ENCODE measurements at places on chromosomes 2 and 18.
A peak's percentile ranks its signal among the peaks of the same experiment; 100 is the strongest.

GRCh38 chr2:203404996-203405395, 76.8 kb downstream of the ABI2 start:
- DNase-seq, result no peak

DNA sequence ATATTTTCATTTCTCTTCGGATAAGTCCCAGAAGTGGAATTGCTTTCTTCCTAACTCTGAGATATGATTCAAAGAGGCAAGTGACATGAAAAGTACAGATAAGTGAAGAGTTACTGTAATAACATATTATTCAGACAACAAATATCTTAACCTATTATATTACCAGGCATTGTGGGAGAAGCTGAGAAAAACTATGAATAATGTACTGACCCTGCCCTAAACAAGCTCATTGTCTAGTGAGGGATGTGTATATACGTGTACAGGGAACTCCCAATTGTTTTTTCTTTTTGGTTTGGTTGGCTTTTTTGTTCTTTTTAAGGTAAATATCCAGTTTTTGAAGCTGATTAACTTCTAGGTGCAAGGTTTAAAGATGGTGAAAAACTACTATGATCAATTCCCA, 26.5 kb downstream of the NCKAP1 start:
- DNase-seq, result no peak

DNA sequence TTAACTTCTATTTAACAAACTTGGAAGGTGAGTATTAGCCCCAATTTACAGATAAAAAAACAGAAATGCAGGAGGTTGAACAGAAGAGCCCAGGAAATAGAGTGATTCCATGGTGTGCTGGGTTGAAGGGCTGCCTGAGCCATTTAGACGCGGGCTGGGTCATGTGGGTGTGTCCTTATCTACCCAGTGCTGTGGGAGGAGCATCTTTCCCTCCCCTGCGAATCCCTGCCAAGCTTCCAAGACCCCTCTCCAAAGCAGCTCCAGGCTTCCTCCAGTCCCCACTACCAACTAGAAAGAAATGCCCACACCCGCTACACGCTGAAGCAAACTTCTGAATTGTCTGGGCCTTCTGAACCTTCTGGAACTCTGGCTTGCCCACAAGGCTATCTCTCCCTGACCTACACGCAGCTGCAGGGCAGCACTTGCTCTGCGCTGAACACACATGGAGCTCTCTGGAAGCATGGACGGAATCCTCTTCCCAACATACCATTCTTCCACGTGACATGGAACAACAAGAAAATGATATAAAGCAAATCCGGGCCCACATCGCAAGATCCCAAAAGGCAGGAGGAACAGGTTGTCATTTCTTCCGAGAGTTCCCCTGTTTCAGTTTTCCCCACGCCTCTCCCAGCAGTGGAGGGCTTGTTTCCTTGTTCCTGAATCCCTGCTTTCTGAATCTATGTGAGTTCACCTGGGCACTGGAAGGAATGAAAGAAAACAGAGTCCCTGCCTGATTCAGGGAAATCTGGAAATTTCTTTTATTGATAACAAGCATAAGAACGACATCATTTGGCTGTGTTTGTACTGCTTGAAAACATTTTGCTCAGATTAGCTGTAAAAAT, 562.7 kb upstream of the ID2 start:
- DNase-seq, result no peak

DNA sequence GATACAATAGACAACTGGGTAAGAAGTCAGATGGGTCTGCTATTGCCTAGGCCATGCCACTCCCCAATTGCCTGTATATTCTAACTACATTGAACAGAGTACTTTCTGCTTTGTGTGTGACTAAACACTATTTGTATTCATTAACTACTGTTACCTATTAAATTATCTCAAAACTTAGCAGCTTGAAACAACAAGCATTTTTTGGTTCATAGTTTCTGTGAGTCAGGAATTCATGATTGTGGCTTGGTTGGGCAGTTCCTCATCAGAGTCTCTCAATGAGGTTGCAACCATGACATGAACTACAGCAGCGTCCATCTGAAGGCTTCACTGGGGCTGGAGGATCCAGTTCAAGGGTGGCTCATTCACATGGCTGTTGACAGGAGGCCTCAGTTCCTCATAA, 205.7 kb downstream of the EN1 start:
- DNase-seq, result no peak

DNA sequence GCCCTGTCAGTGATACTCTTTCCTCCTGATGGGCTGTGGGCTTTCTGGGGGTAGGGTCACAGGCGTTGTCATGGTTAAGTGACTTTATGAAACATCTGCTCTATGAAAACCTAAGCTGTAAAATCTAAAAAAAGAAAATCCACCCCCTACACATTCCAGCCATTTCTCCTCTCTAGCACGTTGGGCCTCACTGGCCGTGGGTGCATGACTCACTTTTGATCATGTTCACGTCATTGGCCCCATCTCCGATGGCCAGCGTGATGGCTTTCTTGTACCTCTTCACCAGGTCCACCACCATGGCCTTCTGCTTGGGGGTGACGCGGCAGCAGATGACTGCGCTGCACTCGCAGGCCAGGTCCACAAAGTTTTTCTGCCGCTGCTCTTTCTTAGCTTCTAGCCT, 39.3 kb upstream of the NARS1 start:
- DNase-seq, result no peak

DNA sequence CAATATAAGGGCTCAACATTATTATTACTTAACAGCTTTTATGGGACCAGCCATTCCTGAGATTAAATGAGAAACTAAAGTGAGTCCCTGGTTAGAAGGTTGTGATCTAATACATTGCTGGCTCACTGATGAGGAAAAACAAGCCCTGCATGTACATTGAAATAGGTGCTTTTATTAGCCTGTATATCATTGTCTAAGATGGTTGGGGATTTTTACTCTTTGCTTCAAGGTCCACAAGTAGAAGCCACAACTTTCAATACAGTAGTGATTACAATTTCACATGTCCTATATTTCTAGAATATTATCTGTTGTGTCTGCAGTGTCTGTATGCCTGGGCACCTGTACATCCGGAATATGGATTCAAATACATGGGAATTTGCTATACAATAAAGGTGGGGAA, 104.1 kb upstream of the FZD5 start:
- no peak for DNase-seq

GRCh38 chr2:140473851-140474250, 1657.0 kb downstream of the LRP1B start:
- no peak for DNase-seq

DNA sequence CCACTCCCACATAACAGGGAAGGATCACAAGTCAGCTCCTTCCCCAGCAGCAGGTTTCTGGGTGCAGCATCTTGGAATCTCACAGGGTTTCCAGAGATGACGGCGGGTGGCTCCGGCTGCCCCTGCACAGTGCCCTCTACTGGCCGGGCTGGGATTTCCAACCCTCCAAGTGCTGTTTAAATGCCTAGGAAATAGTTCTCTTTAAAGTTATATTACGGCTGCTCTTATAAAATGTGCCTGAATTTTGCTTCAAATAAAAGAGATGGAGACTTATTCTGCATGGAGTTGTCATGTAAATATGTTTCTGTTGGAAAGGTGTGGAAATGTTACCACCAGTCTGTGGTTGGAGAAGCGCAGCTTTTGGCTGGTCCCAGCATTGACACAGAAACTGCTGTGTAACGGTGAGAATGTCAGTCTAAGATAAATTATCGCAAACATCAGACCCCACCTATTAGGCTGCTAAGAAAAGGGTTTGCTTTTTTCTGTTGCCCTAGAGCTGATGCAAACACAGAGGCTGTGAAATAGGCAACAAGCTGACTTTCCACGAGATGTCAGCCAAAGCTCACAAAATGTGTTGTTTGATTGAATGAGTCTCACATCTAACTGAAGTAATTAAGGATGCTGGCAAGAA, 3.3 kb upstream of the HJURP start:
- DNase-seq, result no peak

- DNase-seq, result no peak
Observed at GRCh38 chr2:104415284-104415683, 438.6 kb upstream of the POU3F3 start.

DNA sequence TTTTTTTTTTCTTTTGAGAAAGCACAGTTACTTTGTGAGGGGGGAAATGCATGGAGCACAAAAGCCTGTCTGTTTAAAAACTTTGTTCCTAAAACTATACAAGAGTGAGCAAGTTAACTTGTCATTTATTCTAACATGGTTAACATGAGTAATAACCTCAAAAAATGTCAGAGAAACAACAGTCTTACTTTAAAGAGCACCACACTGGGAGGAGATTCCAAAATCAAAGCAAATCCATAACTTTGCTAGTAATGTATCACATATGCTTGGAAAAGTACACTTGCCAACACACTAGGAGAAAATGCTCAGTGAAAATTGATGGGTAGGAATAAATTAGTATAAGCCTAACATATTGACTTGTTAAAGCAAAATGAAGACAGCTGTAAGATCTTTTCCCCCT, 157.1 kb downstream of the PRPF40A start:
- peak; percentile 72 for DNase-seq

DNA sequence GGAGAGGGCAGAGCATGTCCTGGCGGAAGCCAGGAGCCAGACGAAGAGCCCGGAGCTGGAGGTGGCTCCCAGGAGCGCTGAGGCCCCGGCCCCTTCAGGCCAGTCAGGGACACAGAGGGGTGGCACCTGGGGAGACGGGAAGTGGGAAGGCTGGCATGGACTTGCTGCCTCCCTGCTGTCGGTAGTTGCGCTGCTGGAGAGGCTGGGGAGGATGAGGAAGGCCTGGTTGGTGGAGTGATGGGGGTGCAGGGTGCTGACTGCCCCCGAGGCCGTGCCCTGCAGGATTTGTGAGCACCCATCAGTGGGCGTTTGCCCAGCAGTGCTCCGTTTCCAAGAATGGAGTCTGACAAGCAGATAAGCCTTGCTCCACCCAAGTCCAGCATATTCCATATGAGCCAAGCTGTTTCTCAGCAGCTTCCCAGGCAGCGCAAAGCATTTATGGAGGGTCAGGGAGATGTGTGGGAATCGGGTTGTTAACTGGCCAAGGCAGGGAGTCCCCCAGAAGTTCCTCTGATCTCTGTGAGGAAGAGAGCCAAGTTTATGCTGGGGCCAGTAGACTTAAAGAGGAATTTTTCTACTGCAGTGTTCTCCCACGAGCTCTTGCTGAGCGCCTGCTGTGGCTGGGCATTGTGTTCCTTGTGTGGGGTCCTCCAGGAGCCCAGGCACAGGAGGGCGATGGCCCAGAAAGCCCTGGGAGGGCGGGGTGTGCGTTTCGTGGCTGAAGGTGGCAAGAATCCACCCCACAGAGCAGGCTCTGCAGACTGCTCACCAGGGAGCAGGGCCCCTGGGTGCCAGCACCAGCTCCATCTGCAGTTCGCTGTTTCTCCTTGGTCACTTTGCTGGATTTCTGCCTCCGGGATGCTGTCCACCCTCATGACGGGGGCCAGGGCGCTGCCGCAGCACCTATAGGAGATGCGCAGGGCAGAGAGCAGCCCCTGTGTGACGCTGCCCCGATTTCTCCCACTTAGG, 250.2 kb downstream of the ALPK2 start:
- no peak for DNase-seq

GRCh38 chr2:201972621-201973255, 60.9 kb upstream of the FZD7 start:
- no peak for DNase-seq

DNA sequence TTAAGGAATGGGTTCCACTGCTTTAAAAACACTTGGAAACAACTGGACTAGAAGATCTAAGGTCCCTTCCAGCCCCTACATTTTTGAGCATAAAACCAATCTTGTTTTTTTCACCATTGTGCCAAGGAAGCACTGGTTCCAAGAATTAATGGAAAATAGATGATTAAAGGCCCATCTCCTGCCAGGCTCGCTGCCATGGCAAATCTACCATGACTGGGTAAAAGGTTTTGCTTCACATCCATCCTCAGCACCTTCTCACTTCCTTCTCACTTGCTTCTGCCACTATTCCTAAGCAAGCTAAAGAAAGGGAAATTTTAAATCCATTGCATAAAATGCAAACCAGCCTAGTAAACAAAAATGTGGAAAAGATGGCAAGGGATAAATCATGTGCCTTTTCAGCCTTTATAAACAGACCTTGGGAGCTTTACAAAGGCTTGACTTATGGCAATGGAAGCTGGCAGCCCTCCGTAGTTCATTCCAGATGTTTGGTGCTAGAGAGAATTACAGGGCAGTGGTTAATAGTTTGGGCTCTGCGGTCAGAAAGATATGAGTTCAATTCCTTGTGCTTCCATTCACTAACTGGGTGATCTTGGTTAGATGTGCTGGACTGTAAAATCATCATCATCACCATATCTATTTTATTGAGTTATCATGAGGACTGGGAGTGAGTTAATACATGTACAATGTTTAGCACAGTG, 27.0 kb upstream of the ST3GAL5 start:
- DNase-seq, result no peak

GRCh38 chr2:143530758-143531157, 401.5 kb downstream of the ARHGAP15 start:
- DNase-seq, result no peak

- DNase-seq, result no peak
Observed at GRCh38 chr2:225173909-225174308, 131.6 kb upstream of the DOCK10 start.

GRCh38 chr2:219298759-219299371, 10.3 kb downstream of the PTPRN start:
- DNase-seq, result no peak

- no peak for DNase-seq
Observed at GRCh38 chr2:134411279-134411827, 157.5 kb downstream of the MGAT5 start.

DNA sequence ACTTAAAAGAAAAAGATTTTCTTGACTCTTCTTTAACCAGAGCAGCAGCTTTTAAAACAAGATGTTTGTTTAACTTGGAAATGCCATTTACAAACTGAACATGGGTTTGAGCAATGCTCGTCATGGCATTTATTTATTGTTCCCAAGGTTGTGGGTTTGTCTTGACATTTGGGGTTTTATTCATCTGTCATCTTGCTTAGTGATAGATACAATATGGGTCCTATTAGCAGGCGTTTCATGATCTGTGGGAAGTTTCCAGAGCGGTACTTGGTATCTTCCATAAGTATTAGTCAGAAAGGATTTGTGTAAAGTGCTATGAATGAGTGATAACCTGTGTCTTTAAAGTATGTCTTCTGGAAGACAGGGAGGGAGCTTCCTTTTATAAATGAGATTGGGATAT, 29.9 kb upstream of the MGAT5 start:
- DNase-seq, result no peak

DNA sequence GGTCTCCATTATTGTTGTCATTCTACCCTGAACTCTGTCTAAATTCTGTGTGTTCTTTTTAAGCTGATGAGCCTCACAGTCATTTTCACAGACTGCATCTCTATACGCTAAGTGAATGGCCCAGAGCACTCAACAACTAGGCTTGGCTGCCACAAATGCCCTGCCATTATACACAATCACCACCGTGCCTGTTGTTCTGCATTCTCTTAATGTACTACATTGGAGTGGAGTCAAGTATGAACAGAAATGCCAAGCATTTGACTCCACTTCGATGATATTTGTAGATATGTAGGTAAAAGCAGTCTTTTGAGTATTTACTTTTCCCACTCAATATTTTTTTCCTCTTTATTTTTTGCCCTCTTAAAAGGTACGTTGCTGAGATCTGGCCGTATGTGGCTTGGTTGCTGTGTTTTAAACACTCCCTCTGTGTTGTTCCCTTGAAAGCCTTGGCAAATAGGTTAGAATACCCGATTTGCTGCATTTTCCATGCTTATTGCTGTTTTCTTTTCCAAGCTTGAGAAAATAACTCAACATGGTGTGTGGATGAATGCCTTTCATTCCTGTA, 36.2 kb upstream of the TMEFF2 start:
- no peak for DNase-seq

GRCh38 chr2:171342067-171342413, 91.8 kb downstream of the METTL8 start:
- DNase-seq, result no peak

Measured in HS-5 (cell line).